ENCODE measurements at places on chromosomes 7 and 10.

GRCh38 chr10:30510932-30511700, 77.1 kb downstream of the MAP3K8 start:
- DNase-seq: no peak

- no peak for DNase-seq
Measured at GRCh38 chr7:145986248-145986874, 130.2 kb upstream of the CNTNAP2 start.

- DNase-seq: no peak
Measured at GRCh38 chr7:118753479-118753878, 529.0 kb downstream of the ANKRD7 start.

- peak; percentile 19 for DNase-seq
Measured at GRCh38 chr7:83947260-83947659, 247.3 kb downstream of the SEMA3A start.

- no peak for DNase-seq
Measured at GRCh38 chr7:26457696-26458327, 166.2 kb downstream of the SNX10 start.

GRCh38 chr7:106064771-106065574, 47.1 kb downstream of the SYPL1 start:
- peak; percentile 82 for DNase-seq

- peak; percentile 38 for DNase-seq
Measured at GRCh38 chr10:101839416-101840063, 4.1 kb downstream of the KCNIP2 start.

DNA sequence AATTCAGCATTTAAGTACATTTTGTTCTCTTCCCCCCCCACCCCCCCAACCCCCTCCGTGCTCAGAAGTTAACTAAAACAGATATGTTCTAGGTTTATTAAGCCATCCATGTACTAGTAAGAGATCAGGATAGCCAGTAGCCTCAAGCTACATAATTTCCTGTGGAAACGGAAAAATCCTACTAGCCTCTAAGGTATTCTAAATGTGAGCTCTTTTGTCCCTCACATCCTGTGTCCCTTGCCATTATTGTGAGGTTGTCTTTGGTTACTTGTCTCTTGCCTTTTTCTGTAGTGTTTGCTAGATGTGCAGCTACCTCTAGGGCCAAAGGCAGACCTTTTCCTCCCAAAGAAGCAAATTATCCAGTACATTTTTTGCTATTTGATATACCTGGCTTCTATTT, 92.1 kb downstream of the BTRC start:
- DNase-seq: no peak

DNA sequence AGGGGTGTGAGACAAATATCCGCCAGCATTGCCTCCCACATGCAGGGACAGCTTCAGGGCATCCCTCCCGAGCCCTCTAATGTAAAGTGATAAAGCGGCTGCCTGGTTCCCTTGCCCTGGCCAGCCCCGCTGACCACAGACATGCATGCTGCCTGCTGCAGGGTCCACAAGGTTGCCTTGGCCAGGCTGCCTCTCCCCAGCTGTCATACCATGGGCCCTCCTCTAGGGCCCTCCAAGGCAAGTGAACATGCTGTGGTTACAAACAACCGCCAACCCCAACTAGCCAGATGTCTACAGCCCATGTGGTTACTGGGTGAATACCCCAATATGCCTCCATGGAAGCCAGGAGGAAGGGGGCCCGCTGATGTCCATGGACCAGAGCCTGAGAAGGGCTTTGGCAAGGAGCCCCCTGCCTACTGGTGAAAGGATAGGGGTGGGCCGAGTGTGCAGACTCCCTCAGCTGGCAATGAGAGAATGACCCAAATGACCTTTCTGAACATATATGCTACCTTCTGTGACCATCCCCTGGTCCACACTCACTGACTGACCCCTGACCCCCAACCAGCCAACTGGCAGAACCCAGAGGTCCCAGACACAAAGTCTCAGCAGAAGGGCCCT, 37.4 kb downstream of the GRID1 start:
- DNase-seq: no peak

DNA sequence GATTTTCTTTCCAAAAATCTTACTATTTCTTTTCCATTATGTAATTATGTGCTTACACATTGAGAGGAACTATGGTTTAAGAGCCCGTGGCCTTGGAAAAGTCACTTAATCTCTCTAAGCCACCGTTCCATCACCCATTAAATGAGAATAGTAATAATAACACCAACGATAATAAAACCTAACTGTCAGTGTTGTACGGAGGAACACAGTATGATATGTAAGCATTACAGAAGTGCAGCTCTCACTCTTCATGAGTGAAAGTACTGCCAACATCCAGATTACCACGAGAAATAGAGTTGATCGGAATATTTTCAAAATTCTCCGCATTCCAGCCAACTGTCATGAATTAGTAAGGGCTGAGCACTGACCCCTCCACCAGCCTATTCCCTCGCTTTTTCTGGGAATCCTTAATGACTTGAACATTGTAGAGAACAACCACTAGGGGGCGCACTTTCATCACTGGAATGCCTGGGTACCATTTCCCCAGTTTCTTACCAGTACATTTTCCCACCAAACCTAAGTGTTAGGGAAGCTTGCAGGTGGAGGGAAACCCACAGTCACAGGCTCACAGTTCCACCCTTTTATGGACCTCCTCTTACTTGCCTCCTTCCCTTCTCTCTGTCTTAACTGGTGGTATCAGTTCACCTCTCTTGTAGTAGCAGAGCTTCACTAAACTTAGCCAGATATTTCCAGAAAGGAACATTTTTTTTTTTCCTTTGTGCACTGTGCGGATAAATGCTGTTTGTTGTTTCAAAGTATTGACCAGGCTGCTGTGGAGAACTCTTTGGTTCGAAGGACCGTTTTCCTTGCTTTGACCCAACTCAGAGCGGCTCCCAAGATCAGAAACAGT, 27.8 kb downstream of the NKX2-3 start:
- DNase-seq: peak; percentile 61

- DNase-seq: no peak
Measured at GRCh38 chr7:27121684-27122076, 8.9 kb downstream of the HOXA4 start.

DNA sequence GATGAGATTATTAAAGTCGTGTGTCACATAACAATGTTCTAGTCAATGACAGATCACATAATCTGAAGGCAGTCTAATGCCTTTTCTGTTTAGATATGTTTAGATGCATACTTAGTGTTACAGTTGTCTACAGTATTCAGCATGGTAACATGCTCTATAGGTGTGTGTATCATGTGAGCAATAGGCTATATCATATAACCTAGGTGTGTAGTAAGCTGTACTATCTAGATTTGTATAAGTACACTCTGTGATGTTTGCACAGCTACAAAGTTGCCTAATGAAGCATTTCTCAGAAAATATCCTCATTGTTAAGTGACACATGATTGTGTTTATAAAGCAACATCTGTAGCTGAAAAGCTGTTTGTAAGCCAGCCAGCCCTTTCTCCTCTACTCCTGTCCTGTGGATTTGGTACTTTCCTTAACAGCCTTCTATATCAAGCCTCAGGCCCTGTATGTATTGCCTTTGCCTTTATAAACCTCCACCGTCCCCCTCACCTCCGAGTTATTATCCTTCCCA, 6.3 kb downstream of the HECTD2 start:
- no peak for DNase-seq

GRCh38 chr10:15232279-15232678, 63.8 kb upstream of the NMT2 start:
- DNase-seq: no peak

Measured in HCT116 (cell line).